Daoy (cell line): ENCODE measurements at places on chromosomes 13 and 19.

DNA sequence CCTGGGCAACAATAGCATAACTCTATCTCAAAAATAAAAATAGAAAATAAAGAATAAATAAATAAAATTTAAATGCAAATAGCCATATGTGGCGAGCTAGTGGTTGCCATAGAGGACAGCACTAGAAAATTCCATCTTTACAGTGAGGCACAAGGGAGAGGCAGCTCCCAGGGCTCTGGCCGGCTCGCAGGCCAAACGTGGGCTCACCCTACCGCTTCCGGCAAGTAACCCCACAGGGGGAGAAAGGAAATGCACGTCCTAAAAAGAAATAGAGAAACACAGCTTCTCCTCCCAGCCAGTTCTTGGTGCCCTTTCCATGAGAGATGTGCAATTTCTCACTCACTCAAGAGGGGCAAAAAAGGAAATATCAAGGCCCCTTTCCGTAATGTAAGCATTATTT is 12.4 kb upstream of the GRWD1 start:
- no peak for DNase-seq

GRCh38 chr13:106336668-106337067 is 198.8 kb downstream of the EFNB2 start:
- no peak for DNase-seq

GRCh38 chr13:112687836-112688559 is 1.8 kb upstream of the ATP11A start:
- no peak for DNase-seq

GRCh38 chr19:12777217-12778016 is 2.1 kb upstream of the HOOK2 start:
- peak; percentile 83 for DNase-seq

- no peak for DNase-seq
Observed at GRCh38 chr13:40407567-40407966, 258.9 kb downstream of the FOXO1 start.
